ENCODE measurements at places on chromosomes 11 and 22.

DNA sequence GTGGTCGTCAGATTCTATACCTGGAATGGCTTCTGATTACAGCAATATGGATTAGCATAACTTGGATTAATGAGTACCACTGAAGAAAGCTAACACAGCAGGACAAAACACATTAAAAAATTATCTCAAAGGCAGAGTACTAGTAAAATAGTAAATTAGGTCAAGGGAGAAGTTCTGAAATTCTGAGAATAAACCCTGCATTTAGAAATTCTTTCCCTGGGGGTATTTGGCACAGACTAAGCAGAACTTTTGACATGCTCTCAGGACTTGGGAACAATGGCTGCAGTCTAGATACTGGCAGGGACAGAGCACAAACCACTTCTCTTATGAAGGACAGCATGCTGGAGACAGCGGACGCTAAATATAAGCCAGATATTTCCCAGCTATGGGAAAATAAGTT lies 85.6 kb upstream of the GRIA4 start:
- DNase-seq = no peak

DNA sequence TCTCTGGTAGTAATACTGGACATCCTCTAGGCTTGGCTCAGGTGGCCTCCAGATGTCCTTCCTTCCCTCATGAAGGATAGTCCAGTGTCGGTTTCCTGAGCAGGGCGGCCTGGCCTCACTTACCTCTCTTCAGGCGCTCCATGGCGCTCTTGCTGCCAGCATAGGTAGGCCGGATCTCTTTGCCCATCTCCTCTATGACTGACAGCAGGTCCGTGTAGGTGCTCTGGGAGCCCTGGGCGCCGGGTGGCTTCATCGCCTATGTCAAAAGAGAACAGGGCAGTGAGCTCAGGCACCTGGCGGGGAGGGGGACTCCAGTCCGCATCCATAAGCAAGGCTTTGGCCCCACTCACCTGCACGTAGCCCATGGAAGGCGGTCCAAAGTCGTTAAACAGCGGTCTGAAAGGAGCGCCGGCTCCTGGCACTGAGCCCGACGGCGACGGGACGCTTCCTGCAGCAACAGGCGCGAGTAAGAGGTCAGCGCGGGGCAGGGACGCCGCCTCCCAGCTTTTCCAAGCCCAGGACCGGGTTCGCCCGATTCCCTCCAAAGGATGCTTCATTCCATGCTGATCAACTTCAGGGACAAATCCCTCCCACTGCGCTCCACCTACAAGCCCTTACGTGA lies 609 bp downstream of the CDK2AP2 start:
- DNase-seq = no peak

DNA sequence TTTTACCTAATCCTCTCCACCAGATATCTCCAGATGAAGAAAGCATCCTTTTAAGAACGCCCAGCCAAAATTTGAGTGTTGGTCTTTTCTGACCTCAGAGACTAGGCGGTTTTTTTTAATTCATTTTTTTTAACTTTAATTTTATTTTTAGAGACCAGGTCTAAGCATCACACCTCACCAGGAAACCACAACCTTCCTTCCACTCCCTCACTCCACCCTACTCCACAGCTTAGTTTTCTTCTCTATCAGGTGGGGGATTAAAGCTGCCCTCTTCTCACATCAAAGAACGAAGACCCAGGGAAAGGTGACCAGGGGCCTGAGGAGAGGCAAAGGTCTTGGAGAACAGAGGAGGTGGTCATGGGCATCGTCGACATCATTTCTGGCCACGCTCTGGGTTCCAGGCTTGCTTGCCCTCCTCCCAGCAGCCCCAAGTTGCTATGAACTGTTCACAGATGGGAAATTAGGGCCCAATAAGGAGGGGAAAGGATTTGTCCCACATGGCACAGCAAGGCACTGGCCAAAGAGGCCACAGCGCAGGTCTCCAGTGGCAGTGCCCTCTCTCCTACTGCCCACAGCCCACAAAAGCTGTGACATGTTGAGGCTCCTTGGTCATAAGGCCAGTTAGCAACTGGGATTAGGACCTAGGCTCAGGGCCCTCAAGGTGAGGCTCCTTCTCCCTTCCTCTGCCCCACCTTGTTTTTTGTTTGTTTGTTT lies 1.4 kb upstream of the PEX16 start:
- peak; percentile 30 for DNase-seq

DNA sequence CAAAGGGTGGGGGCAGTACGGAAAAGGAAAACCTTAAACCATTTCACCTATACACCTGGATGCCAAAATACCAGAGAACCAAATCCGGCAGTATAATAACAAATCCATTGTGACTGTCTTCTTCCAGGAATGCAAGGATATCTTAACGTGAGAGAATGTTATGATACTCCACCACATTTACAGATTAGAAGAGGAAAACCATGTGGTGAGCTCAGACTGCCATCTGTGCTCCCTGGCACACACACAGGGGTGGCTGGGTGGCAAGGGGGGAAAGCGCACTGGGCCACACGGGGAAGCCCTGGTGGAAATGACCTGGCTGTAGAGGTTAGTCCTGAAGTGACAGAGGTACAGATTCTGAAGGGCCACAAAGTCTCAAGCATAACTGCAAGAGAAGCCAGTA lies 9.9 kb downstream of the EIF1AD start:
- DNase-seq = no peak

DNA sequence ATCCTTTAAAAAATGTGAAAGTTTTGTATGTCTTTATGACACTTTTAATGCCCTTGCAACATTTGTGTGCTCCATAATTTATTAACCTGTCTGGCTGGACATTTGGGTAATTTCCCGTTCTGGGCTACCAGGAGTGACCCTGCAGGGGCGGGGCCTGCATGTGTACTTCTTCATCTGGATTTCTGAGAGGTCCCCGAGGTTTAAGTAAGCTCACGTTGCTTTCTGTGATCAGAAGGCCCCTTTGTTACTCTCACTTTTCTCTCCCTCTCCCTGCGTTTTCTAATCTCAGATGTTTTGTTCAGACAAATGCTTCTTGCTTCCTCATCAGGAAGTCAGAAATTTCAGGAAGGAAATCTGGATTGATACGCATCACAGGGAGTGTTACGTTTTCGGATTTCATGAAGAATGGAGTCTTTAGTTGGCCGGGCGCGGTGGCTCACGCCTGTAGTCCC lies 78.9 kb upstream of the CRYBB3 start:
- no peak for DNase-seq

DNA sequence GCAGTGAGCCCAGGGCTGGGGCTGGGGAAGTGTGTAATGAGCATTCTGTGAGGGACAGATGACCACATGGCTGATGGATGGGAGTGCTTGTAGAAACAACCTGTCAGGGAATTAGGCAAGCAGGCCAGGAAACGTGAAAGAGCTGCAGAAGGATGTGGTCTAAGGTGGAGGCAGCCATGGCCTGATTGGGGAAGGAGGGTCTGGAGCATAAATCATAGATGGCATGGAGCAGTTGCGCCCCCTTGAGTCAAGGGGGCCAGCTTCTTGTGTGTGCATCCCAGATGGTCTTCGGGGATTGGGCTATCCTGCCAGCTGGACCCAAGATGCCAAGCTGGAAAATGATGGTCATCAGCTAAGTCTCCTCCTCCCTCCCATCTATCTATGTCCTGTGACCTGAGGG lies 119.4 kb upstream of the CLPB start:
- DNase-seq = no peak

DNA sequence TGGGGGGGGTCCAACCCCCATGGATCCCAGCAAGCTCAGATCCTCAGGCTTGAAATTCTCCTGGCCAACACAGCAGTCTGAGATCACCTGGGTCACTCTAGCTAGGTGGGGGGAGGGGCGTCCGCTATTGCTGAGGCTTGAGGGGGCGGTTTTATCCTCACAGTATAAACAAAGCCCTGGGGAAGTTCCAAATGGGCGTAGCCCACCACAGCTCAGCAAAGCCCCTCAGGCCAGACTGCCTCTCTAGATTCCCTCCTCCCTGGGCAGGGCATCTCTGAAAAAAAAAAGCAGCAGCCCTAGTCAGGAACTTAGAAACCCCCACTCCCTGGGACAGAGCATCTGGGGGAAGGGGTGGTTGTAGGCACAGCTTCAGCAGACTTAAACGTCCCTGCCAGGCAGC lies 16.7 kb downstream of the TRPC6 start:
- no peak for DNase-seq

GRCh38 chr11:72808331-72808798 lies 5.8 kb upstream of the ATG16L2 start:
- no peak for DNase-seq

GRCh38 chr11:12152321-12152720 lies 41.9 kb downstream of the MICAL2 start:
- no peak for DNase-seq

DNA sequence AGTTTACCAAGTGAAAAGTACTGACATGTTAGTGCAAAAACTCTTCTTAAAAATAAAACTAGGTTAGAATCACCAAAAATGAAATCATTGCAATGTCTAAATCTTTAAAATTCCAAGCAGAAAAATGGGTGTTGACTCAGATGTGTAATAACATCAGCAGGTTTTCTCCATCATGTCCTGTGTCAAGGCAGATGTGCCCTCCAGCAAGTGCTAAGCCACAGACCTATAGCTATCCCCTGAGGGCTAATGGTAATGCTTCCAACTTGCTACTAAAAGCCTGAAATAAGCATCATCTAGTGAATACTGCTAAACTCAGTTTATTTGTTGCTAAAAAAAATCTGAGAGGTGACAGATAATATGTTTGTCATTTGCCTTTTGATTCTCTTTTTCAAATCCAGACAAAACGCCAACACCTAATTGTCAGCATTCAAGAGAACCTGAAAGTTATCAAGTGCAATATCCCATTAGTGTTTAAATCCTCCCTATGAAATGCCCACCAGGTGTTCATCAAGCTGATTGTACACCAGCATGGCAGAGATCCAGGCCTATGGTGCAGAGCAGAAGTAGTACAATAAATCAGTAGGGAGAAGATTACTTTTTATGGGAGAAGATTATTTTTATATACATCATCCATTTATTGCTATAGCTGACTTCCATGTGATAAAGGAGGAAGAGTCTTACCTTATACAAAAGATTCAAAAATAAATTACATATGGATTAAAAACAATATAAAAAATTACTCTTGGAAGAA lies 55.1 kb upstream of the SYT9 start:
- no peak for DNase-seq

- no peak for DNase-seq
Observed at GRCh38 chr11:27089746-27090145, 49.1 kb downstream of the BBOX1 start.

DNA sequence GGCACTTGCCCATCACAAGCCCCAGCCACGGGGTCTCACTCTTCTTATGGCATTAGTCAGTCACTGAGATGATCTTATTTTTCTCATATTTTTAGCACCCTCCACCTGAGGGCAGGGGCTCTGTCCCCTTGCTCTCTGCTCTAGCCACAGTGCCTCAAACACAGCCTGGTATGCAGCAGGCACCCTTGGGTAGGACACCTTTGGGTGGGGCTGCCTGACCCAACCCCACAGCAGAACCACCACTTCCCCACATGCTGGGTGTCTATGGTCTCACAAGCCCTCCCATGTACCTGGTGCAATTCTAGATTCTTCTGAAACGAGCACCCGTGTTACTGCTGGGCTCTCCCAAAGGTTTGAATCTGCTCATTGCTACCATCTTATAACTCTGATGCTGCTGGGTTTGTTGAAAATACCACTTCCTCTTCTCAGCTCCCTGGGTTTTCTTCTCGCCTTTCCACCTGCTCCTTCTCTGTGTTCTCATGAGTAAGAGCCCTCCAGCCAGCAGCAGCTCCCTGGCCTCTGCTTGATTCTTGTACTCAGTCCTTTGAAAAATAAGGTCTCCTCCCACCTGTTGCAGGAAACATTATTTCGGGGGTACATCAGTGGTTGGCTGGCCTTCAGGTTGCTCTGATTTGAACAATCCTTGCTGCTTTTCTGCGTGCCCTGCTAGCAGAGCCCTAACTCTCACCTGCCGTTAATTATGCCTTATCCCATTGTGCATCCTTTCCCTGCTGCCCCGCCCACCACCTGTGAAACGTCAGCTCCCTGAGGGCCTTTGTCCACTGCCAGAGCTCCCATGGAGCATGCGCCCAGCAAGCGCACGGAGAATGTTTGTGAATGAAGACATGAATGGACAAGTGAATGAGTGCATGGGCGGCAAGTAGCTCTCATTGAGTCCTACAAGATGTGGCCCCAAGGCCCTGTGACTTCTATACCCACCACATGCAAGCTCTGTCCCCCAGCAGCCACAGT lies 1181.6 kb downstream of the TBC1D22A start:
- no peak for DNase-seq
